ENCODE measurements at places on chromosomes 7 and 10.

- DNase-seq: no peak
Observed at GRCh38 chr7:88254721-88255424, 35.0 kb upstream of the SRI start.

DNA sequence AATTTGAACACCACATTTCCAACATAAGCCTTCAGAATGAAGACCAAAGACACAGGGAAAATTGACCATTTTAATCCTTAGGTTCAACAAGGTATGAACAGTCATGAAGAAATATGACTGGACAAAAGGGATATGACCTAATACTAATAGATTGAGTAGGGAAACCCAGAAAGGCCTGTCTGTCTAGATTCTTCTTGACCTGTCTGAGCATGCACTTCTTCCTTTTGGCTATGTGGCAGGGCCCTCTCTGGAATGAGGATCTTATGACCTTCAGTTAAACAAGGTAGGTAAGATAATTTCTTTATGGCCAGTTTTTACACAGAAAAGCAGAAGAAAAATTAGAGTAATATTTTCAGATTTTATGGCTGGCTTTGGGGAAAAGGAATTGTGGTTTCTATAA lies 3.0 kb upstream of the PHYHIPL start:
- no peak for DNase-seq

DNA sequence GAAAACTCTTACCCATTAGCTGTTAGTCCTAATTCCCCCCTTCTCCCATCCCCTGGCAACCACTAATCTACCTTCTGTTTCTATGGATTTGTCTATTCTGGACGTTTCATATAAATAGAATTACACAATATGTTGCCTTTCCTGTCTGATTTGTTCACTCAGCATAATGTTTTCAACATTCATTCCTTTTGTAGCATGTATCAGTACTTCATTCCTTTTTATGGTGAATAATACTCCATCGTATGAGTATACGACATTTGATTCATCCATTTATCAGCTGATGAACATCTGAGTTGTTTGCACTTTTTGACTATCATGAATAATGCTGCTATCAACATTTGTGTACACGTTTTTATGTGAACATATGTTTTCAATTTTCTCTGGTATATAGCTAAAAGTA lies 4.4 kb upstream of the FRAT1 start:
- no peak for DNase-seq

DNA sequence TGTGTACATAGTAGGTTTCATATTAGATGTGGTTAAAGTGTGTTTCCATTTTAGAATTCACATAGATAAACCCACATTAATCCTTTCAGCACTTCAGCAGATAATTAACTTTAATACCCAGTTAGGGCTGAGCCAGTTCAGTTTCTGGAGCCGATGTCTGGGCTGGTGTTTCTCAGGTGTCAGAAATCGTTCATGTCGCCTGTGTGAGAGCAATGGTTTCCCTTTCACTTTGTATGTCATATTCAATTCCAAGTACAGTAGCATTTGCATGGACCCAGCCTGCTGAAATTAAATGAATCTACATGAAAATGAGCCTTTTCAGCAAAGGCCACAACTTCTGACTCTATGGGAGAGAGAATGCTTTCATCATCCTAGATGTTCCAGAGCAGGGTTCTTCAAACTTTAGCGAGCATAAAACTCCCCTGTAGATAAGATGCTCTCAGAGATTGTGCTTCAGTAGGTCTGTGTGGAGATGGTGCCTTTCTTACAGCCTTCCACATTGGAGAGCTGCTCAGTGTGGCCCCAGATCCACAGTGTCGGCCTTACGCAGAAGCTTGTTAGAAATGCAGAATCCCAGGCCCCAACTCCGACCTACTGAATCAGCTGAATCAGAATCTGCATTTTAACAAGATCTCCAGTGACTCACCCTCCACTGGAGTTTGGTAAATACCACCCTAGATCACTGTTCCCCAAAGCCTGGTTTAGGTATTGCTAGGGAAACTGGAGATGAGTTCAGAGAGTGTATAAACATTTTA lies 19.6 kb downstream of the WIPF3 start:
- no peak for DNase-seq

- no peak for DNase-seq
Observed at GRCh38 chr10:36351159-36351558, 709.1 kb upstream of the FZD8 start.

DNA sequence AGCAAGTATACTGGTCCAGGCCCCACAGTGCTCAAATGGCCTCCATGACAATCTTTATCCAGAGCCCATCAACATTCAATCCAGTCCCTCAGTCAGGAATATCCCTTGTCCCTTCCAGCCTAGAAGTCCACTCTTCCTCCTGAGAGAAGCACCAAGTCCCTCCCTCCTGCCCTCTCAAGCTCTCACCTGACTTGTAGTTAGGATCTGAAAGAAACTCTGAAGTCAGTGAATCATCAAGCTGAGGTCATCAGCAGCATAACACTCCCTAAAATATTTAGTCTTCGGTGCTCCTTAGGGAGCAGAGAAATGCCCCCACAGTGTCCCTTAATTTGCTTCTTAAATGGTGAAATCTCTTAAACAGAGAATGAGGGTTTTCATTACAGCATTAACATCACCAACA lies 31.0 kb downstream of the GRM8 start:
- DNase-seq: no peak

DNA sequence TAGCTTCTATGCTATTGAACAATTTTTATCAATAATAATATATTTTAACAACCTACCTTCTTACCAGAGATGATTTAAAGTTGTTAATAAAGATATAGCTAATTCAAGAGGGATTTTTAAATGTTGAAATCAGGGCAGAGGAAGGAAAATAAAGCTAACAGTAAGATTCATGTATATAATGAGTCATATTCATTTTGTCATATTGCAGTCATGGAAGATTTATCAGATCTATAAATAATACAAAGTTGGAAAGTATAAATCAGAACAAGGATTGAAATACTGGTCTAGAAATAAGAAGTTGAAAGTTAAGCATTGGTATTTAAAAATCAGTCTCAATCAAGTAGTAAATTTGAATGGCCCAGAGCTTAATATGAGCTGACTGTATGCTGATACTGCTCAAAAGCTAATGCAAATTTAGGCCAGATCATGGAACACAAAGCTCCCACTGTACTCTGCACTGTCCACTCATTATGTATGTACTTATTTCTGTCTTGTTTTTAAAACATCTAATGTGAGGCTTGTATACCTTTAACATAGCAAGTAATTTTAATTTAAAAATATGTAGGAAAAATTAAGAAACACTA lies 196.9 kb downstream of the ZEB1 start:
- no peak for DNase-seq

GRCh38 chr7:99314504-99314903 lies 11.2 kb upstream of the ARPC1A start:
- no peak for DNase-seq

GRCh38 chr10:131011936-131012640 lies 299.4 kb downstream of the TCERG1L start:
- no peak for DNase-seq

Data from stimulated activated CD8-positive, alpha-beta memory T cell treated with anti-CD3 and anti-CD28 coated beads, Interleukin-4, amount 100 ng/mL, for 4 hours (primary cell).